T-helper 9 cell (primary cell): ENCODE measurements at places on chromosomes 5 and 9.
A peak's percentile ranks its signal among the peaks of the same experiment; 100 is the strongest.

DNA sequence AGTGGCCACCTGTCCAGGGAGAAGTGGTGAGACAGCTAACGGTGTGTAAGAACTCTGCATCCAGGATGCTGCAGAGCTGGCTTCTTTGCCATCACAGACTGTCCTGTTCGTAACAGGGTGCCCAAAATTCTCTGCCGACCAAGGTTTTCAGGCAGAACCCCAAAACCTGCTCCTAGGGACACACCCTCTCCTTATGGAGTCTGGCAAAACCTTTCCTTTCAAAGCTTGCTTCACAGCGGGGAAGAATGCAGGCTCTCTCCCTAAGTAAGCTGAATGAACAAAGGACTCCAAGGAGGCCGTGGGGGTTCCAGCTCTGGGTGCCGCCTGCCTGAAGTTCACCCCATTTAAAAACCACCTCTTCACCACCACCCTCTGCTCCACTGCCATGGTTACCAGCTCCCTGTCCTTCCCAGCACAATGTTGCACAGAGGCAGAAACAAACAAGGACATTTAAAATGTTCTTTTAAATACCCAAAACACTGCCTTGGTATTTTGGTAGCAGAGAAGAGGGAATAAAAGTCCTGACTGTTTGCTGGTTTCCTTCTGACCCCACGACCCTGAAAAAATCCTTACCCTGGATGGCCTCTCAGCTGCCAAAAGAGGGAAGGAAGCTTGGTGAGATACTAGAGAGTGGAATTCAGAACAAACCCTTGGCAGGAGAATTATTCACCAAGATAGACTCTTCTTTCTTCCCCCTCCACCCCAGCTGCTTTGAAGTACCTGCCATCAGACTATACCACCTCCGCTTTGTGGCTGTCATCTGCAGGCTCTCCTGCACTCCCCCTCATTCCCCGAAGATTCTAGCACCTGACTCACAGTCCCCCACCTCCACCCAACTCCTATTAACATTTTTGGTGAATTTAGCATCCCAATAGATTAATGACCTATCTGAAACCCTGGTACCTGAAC, 7.1 kb upstream of the KLF9 start:
- peak; percentile 25 for DNase-seq

DNA sequence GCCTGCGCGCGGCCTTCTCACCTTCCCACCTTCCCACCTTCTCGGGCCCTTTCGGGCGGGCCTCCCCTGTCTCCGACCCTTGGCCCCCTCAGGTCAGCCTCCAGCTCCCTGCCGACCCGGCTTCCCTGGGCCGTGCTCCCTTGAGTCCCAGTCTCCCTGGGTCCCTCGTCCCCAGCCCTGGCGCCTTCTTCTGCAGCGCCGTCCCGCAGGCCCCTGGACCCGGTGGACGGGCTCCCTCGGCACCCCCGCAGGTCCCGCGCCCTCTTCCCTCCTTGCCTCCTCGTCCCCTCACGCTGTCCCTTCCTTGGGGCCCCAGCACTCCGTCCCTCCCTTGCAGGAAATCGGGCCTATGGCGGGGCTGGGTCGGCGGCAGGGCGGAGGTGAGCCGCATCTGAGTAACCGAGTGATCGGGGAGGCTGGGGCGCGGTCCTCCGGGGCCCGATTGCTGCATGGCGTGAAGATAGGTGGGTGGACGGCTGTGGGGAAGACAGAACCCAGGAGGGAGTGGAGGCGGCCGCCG, 7.6 kb downstream of the ARPC5L start:
- peak; percentile 35 for DNase-seq

DNA sequence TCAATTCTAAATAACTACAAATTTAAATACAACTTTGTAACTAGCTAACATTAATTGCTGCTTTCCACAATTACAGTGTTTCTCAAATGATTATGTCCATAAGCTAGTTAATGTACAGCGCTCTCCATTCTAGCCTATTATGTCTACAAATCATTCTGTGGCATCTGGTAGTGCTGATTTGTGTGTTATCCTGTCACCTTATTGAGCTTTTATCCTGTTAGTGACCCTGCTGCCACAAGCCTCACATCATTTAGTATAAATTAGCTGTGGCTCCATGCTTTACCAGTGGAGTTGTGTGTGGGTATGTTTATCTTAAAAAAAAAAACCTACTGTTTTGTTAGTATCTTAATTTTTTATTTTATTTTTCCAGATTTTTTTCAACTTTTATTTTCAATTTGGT, 112.6 kb upstream of the PJA2 start:
- DNase-seq, result no peak

DNA sequence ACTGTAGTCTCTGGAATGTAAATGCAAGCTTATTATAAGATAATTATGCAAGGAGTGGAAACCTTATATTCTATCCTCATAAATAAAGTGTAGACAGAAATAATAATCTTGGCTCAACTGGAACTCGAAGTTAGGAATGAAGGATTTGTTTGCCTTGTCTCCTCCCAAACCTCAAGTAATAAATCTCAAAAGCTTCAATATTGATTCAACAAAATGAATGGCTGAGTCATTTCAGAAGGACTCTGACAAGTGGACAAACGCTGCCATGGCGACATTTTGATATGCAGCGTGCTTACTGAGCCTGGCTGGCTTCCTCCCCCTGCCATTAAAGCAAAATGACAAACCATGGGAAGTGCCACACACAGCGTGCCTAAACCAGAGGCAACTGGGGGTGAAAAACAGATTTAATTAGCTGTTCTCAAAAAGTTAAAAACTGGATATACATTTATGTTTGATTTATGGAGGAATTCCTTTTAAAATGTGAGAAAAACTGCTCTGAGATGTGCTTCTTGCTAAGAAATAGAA, 10.5 kb upstream of the ADGRV1 start:
- DNase-seq, result no peak

DNA sequence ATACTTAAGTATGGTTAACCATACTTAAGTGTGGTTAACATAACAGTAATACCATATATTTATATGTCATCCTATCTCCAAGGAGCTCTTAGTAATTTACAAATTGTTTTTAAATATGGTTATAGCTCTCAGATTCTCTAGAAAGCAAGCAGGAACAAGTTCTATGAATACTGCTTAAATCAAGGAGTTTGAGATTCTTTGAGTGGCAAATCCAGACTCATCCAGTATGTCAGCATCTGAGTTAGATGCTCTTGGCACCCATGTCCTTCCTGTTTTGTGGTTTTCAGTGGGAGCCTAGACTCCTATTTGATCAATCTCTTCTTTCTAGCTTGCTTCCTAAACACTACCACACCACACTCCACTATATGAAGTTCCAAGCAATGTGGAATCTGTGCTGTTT, 114.7 kb upstream of the GDNF start:
- DNase-seq, result no peak

DNA sequence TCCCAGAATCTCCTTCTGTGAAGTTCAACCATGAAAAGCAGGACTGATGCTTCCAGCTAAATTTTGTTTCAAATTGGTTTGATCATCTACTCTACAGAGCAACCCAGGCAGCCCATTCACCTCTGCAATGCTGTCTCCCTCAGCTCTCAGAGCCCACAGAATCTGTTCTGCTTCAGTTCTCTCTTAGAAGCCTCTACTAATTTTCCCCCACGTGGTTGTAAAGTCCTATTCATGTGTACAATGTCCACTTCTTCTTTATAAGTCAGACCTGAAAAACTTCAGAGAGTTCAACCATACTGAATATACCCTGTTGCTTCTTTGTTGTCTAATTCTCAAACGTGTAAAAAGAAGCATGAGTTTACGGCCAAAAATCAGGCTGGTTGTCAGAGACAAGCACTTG, 21.3 kb upstream of the FAM13B start:
- no peak for DNase-seq

GRCh38 chr9:109799141-109799540, 19.1 kb downstream of the PALM2AKAP2 start:
- DNase-seq, result no peak

DNA sequence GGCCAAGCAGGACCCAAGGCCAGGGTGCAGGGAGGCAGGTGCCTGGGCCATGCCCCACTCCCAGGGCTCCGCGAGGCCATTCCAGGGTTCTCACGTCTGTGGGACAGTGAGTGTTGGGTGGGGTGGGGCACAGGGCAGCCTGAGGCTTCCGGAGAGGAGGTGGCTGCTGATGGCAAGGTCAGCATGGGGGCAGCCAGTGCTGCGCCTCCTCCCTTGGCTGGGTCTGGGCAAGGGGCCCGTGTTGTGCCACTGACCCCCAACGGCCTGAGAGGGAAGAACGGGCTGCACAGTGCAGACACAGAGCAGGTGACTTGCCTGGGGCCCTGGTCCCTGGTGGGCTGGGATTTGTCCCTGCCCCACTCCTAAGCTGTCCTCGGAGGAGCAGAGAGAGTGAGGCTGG, 82.1 kb downstream of the RXRA start:
- DNase-seq, result no peak

GRCh38 chr5:56527174-56527573, 288.2 kb upstream of the MAP3K1 start:
- no peak for DNase-seq

DNA sequence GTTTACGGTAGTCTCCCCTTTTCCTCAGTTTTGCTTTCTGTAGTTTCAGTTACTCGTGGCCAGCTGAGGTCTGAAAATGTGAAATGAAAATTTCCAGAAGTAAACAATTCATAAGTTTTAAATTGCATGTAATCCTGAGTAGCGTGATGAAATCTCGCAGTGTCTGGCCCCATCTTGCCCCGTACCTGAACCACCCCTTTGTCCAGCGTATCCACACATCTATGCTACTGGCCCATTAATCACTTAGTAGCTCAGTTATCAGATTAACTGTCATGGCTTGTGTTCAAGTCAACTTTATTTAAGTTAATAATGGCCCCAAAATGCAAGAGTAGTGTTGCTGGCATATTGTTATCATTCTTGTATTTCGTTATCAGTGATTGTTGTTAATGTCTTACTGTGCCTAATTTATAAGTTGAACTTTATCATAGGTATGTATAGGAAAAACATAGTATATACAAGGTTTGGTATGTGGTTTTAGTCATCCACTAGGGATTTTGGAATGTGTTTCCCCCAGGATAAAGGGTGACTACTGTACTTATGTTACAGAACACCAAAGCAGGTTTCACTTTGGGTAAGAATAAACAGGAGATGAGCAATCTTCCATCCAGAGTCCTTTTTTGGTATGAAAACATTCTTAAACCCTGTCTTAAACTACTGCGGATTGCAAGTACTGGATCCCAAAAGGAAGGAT, 118.4 kb upstream of the KCNN2 start:
- DNase-seq, result no peak

DNA sequence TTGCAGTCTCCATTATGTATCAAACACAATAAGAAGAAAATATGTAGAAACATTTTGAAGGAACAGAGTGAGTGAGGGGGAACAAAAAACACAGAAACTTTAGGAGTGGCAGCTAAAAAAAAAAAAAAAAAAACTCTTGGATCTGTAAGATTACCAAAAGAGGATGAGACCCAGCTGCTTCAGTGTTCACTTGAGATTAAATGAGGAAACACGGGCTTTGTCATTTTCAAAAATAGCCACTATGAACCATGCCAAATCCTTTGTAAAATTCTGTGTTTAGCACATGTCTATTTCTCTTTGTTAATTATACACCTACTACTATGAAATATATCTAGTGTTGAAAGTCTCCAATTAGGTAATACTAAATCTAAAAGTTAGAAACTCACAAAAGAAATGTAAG, 485.9 kb downstream of the EFNA5 start:
- no peak for DNase-seq

DNA sequence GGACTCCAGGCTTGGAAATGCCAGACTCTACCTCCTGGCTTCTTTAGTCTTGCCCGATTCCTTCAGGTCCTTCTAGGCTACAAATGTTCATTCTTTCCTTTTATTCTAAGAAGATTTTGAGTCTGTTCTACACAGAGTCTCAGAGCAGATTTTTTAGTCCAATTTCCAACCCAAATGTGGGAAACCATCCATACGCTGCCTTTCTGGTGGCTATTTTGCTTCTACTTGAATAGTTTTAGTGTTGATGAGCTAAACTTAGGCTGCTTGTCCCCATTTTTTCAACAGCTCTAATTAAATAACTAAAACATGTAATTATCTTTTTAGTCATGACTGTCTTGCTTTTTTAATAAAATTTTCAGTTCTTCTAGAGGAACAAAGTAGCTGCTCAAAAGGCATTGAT, 112.4 kb upstream of the KLF9 start:
- DNase-seq, result no peak
